Body of pancreas (tissue), 4 donors: ENCODE measurements at places on chromosomes 3 and 15. TPM values are rescaled to one million over a fixed set of nuclear protein-coding genes. Genes with fewer than 3 reads are reported as not detected.

DNA sequence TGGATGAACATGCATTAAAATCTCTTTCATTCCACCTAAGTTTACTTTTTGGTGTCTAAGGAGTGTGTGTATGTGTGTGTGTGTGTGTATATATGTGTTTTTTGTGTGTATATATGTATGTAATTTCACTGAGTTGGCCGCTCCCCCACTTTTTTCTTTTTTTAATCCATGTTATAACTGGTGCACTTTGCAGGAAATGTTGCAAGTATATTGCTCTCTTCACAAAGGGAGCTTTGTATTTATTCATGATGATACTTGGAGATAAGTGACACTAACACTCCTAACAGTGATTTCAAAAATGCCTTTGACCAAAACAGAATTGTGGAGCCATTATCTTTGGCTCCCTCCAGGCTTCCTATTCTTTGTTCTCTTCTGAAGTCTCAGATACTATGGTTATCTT, 95.8 kb downstream of the FNDC3B start:
- peaks cover 71% of the 10 kb centered on the region for H3K4me1 ChIP-seq
- H3K4me3 ChIP-seq: no peak overlapping the region
- H3K27me3 ChIP-seq: no peaks in the 10 kb centered on the region

- no peak overlapping the region for H3K4me3 ChIP-seq
- H3K27ac ChIP-seq: no peak overlapping the region
- no peaks in the 10 kb centered on the region for H3K27me3 ChIP-seq
- H3K4me1 ChIP-seq: no peaks in the 10 kb centered on the region
- no peaks in the 10 kb centered on the region for H3K36me3 ChIP-seq
These were observed 167.5 kb upstream of the IL12A start for GRCh38 chr3:159821110-159821509.

GRCh38 chr15:59191855-59192237, 14.8 kb upstream of the LDHAL6B start:
- no peak overlapping the region for H3K4me3 ChIP-seq
- H3K27me3 ChIP-seq: no peaks in the 10 kb centered on the region
- no peak overlapping the region for H3K27ac ChIP-seq
- H3K4me1 ChIP-seq: no peaks in the 10 kb centered on the region
- no peak for DNase-seq

DNA sequence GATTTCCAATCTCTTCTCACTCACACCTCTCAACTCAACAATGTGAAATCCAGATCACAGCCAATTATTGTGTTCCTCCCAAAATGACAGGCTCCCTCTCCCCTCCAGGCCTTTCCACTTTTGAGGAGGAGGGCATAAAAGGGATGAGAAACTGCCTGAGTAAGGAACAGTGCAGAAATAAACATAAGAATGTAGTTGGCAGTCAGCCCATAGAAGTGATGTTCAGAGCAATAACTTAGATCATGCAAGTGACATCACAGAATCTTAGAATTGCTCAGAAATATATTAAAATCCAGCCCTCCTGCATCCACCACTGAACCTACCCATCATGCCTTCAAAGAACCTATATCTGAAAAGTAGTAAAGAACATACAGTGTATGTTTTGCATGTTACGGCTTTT, 299.4 kb upstream of the GADL1 start:
- no peak overlapping the region for H3K27ac ChIP-seq
- H3K4me3 ChIP-seq: no peak overlapping the region
- no peak for DNase-seq
- H3K4me1 ChIP-seq: no peaks in the 10 kb centered on the region
- H3K36me3 ChIP-seq: no peaks in the 10 kb centered on the region

- H3K4me3 ChIP-seq: no peak overlapping the region
- DNase-seq: no peak
- no peaks in the 10 kb centered on the region for H3K36me3 ChIP-seq
These were observed 5.8 kb downstream of the PLXNB1 start for GRCh38 chr3:48423883-48424695.

- H3K27ac ChIP-seq: no peak overlapping the region
- no peaks in the 10 kb centered on the region for H3K4me1 ChIP-seq
- no peak overlapping the region for H3K4me3 ChIP-seq
- H3K36me3 ChIP-seq: no peaks in the 10 kb centered on the region
These were observed 126.2 kb upstream of the ATP10A start for GRCh38 chr15:25989327-25989726.

DNA sequence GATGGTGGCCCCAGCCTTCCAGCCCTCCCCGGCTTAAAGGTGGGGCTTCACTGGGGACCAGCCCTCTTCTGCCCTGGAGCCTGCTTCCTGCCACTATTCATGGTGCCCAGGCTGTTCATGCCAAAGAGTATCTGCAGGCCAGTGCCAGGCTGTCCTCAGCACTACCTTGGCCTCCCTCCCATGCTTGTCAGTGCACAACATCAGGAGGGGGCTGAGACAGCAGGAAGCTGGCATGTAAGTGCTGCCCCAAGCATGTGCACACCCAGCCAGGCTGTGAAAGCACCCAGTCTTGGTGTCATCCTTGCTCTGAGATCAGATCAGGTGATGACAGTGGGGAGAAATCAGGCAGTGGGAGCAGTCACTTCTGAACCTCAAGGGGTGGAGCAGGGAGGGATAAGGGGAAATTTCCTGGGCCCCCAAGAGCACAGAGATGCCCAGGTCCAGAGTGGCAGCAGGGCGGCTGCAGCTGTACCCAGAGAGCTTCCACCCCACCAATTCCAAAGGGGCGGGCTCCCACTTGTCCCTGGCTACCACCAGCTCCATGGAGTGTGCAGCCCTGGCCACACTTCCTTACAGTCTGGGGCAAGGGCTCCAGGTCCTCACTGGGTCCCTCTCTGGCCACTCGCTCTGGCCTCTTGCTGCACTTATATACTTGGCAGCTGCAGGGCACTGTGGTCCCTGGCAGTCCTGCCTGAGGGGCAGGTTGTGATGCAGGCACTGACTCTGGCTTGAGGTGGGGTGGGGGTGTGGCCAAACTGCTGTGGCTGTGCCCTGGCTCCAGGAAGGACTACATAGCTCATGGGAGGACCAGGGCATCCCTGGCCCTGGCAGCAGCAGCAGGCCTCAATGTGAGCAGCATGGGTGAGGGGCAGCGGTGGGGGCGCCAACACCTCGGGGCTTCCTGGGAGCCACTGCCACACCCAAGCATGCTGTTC, 91.4 kb upstream of the TNFSF10 start:
- no peak for DNase-seq
- no peaks in the 10 kb centered on the region for H3K36me3 ChIP-seq
- peaks cover 5% of the 10 kb centered on the region for H3K4me1 ChIP-seq
- no peak overlapping the region for H3K4me3 ChIP-seq
- H3K27me3 ChIP-seq: no peaks in the 10 kb centered on the region
- H3K27ac ChIP-seq: no peak overlapping the region

- DNase-seq: peak; percentile 18
- no peaks in the 10 kb centered on the region for H3K27me3 ChIP-seq
- no peak overlapping the region for H3K27ac ChIP-seq
- no peaks in the 10 kb centered on the region for H3K36me3 ChIP-seq
- peaks cover 7% of the 10 kb centered on the region for H3K4me1 ChIP-seq
- H3K4me3 ChIP-seq: no peak overlapping the region
These were observed 97.2 kb downstream of the TBC1D5 start for GRCh38 chr3:17645074-17645698.

DNA sequence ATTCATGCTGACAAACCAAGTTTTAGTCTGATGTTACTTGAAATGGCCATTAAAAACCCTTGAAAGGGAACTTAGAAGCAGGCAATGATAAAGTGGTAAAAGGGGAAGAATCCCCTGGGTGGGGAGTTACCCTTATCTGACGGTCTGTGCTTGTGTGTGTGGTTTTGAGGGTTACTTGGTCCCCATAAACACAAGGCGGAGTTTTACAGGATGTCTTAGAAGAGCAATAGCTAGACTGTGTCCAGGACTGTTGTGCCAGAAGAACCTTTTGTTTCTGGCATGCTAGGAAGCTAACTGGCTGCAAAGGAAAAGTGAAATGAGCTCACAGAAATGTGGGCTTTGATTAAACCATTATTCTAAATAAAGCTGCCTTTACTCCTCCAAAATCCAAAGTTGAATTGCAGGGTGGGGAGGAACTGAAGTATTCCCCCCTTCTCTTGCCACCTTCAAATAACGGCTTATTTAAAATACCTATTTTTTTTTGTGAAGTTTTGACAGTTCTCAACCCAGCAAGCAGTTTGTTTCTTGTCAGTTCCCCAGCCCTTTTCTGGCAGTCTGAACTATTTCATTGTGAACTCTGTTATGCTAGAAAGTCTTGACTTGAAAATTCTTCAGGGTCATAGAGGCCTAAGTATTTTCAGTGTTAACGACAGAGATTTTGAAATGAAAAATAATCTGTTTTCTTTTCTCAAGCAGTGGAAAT, 443.5 kb downstream of the OTOL1 start:
- no peak overlapping the region for H3K27ac ChIP-seq
- no peaks in the 10 kb centered on the region for H3K4me1 ChIP-seq
- H3K27me3 ChIP-seq: no peaks in the 10 kb centered on the region
- H3K36me3 ChIP-seq: no peaks in the 10 kb centered on the region

- no peaks in the 10 kb centered on the region for H3K27me3 ChIP-seq
- no peak overlapping the region for H3K4me3 ChIP-seq
- no peaks in the 10 kb centered on the region for H3K4me1 ChIP-seq
- no peak overlapping the region for H3K27ac ChIP-seq
- no peaks in the 10 kb centered on the region for H3K36me3 ChIP-seq
These were observed 17.3 kb upstream of the FURIN start for GRCh38 chr15:90851114-90851513.

GRCh38 chr15:99207672-99208071, 41.7 kb downstream of the TTC23 start:
- no peaks in the 10 kb centered on the region for H3K4me1 ChIP-seq
- H3K4me3 ChIP-seq: no peak overlapping the region
- H3K36me3 ChIP-seq: no peaks in the 10 kb centered on the region
- no peak overlapping the region for H3K27ac ChIP-seq
- DNase-seq: no peak

GRCh38 chr3:10142707-10143560, 1.4 kb downstream of the VHL start:
- H3K4me1 ChIP-seq: peaks cover 24% of the 10 kb centered on the region
- H3K27ac ChIP-seq: no peak overlapping the region
- DNase-seq: no peak
- peak overlapping the region; percentile 65 for H3K4me3 ChIP-seq
- H3K27me3 ChIP-seq: no peaks in the 10 kb centered on the region

- H3K36me3 ChIP-seq: no peaks in the 10 kb centered on the region
- H3K4me3 ChIP-seq: no peak overlapping the region
- no peaks in the 10 kb centered on the region for H3K27me3 ChIP-seq
- DNase-seq: no peak
- H3K4me1 ChIP-seq: no peaks in the 10 kb centered on the region
These were observed 182.1 kb upstream of the TP63 start for GRCh38 chr3:189449084-189449483.

GRCh38 chr15:78244893-78245292, 10.5 kb upstream of the ACSBG1 start:
- DNase-seq: no peak
- H3K36me3 ChIP-seq: no peaks in the 10 kb centered on the region
- no peak overlapping the region for H3K4me3 ChIP-seq
- peaks cover 7% of the 10 kb centered on the region for H3K4me1 ChIP-seq
- no peak overlapping the region for H3K27ac ChIP-seq

- no peaks in the 10 kb centered on the region for H3K36me3 ChIP-seq
- H3K4me3 ChIP-seq: peak overlapping the region; percentile 44
- H3K27me3 ChIP-seq: no peaks in the 10 kb centered on the region
- H3K4me1 ChIP-seq: peaks cover 38% of the 10 kb centered on the region
- peak; percentile 69 for DNase-seq
These were observed 611 bp downstream of the CTDSPL2 start for GRCh38 chr15:44427756-44428724.

- no peaks in the 10 kb centered on the region for H3K36me3 ChIP-seq
- no peak overlapping the region for H3K27ac ChIP-seq
- peak; percentile 77 for DNase-seq
- H3K4me1 ChIP-seq: no peaks in the 10 kb centered on the region
- no peak overlapping the region for H3K4me3 ChIP-seq
These were observed 25.5 kb downstream of the ASB7 start for GRCh38 chr15:100627789-100628395.

GRCh38 chr3:74328435-74328834, 286.0 kb downstream of the CNTN3 start:
- no peak for DNase-seq
- H3K4me3 ChIP-seq: no peak overlapping the region
- no peaks in the 10 kb centered on the region for H3K4me1 ChIP-seq
- no peaks in the 10 kb centered on the region for H3K27me3 ChIP-seq
- no peak overlapping the region for H3K27ac ChIP-seq

- H3K36me3 ChIP-seq: no peaks in the 10 kb centered on the region
- H3K27me3 ChIP-seq: no peaks in the 10 kb centered on the region
- no peak overlapping the region for H3K4me3 ChIP-seq
- no peaks in the 10 kb centered on the region for H3K4me1 ChIP-seq
- DNase-seq: no peak
- H3K27ac ChIP-seq: no peak overlapping the region
These were observed 158.7 kb downstream of the APBA2 start for GRCh38 chr15:29044503-29044901.

- no peaks in the 10 kb centered on the region for H3K36me3 ChIP-seq
- H3K4me1 ChIP-seq: no peaks in the 10 kb centered on the region
- DNase-seq: no peak
- H3K4me3 ChIP-seq: no peak overlapping the region
- no peak overlapping the region for H3K27ac ChIP-seq
These were observed 101.6 kb downstream of the MOBP start for GRCh38 chr3:39569095-39569494.

GRCh38 chr15:36313736-36314280, 265.6 kb upstream of the CDIN1 start:
- H3K27me3 ChIP-seq: no peaks in the 10 kb centered on the region
- H3K36me3 ChIP-seq: no peaks in the 10 kb centered on the region
- DNase-seq: no peak
- no peaks in the 10 kb centered on the region for H3K4me1 ChIP-seq

- H3K36me3 ChIP-seq: no peaks in the 10 kb centered on the region
- H3K4me1 ChIP-seq: no peaks in the 10 kb centered on the region
- no peak for DNase-seq
- H3K4me3 ChIP-seq: no peak overlapping the region
- H3K27ac ChIP-seq: no peak overlapping the region
These were observed 95.7 kb downstream of the PLXNA1 start for GRCh38 chr3:127078626-127079025.

Gene ZKSCAN7
- 3.3 TPM for total RNA-seq

Gene PLSCR5
- not detected for total RNA-seq

Gene MYRIP
- 5.2 TPM for total RNA-seq

Gene ENTPD3
- total RNA-seq: 12.2 TPM

Gene ARPIN
- 40.5 TPM for total RNA-seq

Gene ITGA11
- total RNA-seq: 0.99 TPM

Gene IL17RD
- total RNA-seq: 2.3 TPM

Gene P2RY1
- total RNA-seq: 5.4 TPM

Gene SLC7A14
- not detected for total RNA-seq

Gene TIGIT
- not detected for total RNA-seq

Gene IQCF5
- total RNA-seq: not detected

Gene SIDT1
- total RNA-seq: 1.6 TPM

Gene C3orf20
- not detected for total RNA-seq

Gene KNG1
- total RNA-seq: not detected

Gene TTLL13
- not detected for total RNA-seq

Gene FHIT
- total RNA-seq: 15.8 TPM

Gene DUOXA2
- total RNA-seq: not detected
